ENCODE measurements at places on chromosomes 2 and 18.

- ATAC-seq, result no peak
Observed at GRCh38 chr18:57432751-57433400, 2.3 kb upstream of the ONECUT2 start.

DNA sequence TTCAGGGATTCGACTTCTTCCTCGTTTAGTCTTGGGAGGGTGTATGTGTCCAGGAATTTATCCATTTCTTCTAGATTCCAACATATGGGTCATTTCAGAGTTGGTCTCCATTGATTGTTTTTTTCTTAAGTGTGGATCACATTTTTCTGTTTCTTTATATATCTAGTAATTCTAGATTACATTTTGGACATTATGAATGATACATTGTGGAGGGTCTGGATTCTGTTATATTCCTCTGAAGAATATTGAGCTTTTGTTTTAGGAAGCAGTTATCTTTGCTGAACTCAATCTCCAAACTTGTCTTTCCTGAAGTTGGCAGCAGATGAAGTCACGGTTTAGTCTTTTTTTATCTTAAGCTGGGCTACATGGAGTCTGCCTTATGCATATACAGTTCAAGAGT lies 9.3 kb downstream of the FAM228B start:
- ATAC-seq, result no peak

- no peak for ATAC-seq
Observed at GRCh38 chr2:138087751-138088593, 123.7 kb downstream of the HNMT start.

DNA sequence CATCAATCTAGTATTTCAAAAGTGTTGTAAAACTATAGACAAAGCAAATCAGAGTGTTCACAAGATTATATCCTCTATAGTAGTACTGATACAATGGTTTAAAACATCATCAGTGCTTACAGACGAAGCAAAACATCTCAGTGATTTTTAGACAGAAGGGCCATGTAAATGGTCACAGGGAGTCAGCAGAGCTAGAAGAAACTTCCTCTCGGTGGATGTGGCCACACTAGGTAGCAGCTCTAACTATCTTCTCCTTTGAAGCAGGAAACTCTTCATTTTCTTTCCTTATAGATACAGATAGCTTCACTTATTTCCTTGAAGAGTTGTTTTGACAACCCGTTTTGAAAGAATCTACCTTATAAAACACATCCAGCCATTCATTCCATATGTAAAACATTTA lies 80.4 kb upstream of the CD226 start:
- no peak for ATAC-seq

DNA sequence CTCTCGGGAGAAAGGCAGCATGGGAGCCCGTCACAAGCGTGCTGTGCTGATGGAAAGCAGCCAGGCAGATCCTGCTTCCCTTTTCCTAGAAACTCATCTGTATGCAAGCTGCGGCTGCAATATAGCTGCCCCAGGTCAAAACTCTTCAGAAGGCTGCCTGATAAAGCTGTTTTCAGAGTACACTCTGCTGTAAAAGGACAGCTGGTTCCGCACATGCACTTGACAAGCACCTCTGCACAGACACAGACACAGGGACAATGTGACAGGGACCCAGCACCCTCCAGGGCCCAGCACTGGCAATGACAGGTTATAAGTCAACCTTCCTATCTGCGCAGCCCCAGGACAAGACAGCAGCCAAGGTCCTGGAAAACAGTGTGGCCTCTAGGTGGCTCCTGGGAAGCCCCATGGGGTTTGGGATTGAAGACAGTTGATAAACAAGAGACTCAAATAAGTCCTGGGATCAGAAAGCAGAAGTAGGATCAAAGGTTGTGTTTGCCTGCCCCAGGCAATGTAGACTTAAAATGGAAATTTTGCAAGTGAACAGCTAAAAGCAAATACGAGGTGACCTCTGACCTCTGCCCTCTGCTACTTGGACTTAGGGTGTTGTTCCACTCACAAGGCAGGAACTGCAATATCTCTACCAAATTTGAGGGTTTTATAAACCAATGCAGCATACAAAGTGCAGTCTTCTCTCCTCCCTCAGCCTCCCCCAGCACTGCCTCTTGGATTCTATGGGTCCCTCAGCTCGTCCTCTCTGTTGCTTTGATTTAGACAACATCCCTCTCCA lies 16.9 kb downstream of the SLC66A2 start:
- ATAC-seq, result no peak

DNA sequence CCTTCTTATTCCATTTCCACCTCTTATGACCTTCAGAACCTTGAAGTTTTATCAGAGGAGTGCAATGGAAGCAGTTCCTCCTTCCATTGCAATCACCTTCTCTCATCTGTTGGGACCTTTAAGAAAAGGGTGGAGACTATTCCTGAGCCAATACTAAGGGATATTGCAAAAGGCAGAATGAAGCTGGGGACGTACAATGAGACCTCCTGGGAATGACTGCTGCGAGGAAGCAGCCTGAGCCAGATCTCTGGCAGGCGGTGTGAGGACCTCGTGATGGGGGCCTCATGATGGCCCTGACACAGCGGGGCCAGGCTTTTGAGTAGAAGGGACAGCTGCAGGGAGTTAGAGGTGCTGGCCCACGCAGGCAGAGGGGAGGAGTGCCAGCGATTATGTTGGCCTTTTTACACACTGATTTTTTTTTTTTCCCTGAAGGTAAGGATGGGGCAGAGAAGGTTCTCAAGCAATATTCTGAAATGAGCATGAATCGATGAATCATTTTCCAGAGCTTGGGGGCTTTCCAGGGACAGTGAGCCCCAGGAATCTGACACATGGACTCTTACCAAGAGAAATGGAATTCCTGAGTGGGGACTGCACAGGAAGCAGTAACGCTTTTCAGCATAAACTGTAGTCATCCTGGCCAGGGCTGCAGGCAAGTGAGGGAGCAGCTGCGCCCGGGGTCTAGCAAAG lies 40.0 kb upstream of the LAPTM4A start:
- no peak for ATAC-seq

DNA sequence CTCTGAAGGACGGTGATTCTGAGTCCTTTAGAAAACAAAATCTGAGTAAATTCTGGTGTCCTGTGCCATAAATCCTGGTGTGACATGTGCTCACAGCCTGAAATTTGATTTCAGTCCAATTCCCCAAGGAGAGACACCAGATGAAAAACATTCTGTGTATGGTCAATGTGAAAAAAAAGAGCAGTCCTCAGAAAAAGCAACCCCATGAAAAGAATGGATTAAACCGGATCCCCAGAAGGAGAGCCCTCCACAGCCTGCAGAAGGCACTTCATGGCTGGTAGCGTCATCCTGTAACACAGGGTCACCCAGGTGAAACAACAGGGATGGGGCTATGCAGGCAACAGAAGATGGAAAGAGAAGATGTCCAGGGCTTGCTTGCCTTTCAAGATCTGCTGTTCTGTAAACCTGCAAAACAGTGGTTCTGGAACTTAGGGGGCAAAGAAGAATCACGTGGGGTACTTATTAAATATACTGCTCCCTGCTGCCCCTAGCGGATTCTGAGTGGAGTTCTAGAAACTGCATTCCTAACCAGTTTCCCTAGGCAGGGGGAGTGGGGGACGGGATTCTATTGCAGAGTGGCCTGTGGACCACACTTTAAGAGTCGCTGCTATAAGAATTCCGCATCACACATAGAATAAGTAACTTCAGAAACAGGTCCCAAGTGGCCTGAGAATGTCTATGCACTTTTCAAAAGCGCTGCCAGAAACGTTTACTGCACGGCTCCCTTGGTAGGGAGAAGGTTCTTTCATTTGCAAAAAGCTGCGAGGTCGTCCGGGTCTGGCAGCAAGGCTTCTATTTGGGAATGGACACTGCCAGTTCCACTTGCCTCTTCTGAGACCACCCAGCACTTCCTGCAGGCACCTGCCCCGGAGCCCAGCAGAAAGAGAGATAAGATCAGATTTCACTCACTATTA lies 118.9 kb upstream of the ARL5A start:
- no peak for ATAC-seq

Data from activated CD4-positive, CD25-positive, alpha-beta regulatory T cell treated with anti-CD3 and anti-CD28 coated beads, Interleukin-2, amount 50 U/mL, for 24 hours (primary cell).